SJCRH30 (cell line): ENCODE measurements at places on chromosomes 3 and 15. TPM values are rescaled to one million over a fixed set of nuclear protein-coding genes. Genes with fewer than 3 reads are reported as not detected.

GRCh38 chr3:153829606-153830170 is 291.5 kb upstream of the ARHGEF26 start:
- H3K27me3 ChIP-seq, result no peaks in the 10 kb centered on the region
- H3K4me1 ChIP-seq, result peaks cover 3% of the 10 kb centered on the region; the same call in 1 of the 2 replicates
- DNase-seq, result no peak
- no peaks in the 10 kb centered on the region for H3K36me3 ChIP-seq
- H3K4me3 ChIP-seq, result no peak overlapping the region

DNA sequence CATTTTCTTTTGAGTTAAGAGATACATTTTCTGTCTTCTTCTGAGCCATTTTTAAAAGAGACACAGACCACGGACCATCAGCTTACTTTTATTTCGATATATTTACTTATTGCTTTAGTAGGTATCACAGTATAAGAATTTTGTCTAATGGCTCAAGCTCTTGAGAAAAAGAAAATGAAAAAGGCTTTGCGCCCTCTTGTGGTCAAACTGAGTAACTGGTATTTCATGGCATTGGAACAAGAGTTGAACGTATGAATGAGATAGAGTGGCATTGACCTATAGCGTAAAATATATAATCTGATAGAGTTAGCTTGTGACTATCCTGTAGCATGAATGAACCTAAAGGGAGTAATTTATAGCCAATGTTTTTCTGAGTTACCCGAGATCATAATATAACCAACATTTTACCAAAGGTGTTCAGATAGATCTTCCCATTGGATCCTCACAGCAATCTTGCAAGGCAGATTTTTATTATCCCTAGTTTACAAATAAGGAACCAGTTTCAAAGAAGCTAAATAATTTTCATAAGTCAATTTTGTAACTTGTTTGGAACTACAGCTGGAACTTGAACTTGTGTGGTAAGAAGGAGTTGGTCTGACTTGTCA is 154.6 kb downstream of the POLR2M start:
- H3K4me3 ChIP-seq, result no peak overlapping the region
- peak; percentile 44 for DNase-seq
- no peaks in the 10 kb centered on the region for H3K36me3 ChIP-seq
- H3K4me1 ChIP-seq, result peaks cover 8% of the 10 kb centered on the region; the same call in 1 of the 2 replicates
- H3K27ac ChIP-seq, result no peak overlapping the region

- DNase-seq, result no peak
- no peaks in the 10 kb centered on the region for H3K4me1 ChIP-seq
- no peaks in the 10 kb centered on the region for H3K36me3 ChIP-seq
- H3K4me3 ChIP-seq, result no peak overlapping the region
Measured at GRCh38 chr3:42397644-42398043, 12.8 kb downstream of the LYZL4 start.

- H3K4me1 ChIP-seq, result no peaks in the 10 kb centered on the region
- no peak overlapping the region for H3K4me3 ChIP-seq
- no peaks in the 10 kb centered on the region for H3K27me3 ChIP-seq
Measured at GRCh38 chr3:160643994-160644393, 33.0 kb upstream of the ARL14 start.

The CATSPER2 gene
- 1.3 and 1.4 TPM in 2 replicates for total RNA-seq
